ENCODE measurements at places on chromosomes 16 and 17.

DNA sequence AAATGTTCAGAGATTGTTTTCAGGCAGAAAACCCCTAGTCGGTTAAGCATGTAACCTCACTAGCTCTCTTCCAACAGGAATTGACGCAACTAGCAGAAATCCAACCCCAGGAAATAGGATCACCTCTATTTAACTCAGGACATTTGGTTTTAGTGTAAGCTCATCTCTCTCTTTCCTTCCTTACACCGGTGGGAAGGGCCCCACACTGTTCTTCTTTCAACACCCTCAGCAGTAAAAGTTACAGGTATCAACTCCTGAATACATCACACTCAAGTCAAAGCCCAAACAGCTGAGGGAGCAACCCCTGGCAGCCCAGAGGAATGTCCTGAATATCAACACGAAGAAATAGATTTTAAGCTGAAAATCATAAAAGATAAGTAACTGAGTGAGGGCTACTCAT lies 191.2 kb upstream of the KIF2B start:
- no peak for DNase-seq

DNA sequence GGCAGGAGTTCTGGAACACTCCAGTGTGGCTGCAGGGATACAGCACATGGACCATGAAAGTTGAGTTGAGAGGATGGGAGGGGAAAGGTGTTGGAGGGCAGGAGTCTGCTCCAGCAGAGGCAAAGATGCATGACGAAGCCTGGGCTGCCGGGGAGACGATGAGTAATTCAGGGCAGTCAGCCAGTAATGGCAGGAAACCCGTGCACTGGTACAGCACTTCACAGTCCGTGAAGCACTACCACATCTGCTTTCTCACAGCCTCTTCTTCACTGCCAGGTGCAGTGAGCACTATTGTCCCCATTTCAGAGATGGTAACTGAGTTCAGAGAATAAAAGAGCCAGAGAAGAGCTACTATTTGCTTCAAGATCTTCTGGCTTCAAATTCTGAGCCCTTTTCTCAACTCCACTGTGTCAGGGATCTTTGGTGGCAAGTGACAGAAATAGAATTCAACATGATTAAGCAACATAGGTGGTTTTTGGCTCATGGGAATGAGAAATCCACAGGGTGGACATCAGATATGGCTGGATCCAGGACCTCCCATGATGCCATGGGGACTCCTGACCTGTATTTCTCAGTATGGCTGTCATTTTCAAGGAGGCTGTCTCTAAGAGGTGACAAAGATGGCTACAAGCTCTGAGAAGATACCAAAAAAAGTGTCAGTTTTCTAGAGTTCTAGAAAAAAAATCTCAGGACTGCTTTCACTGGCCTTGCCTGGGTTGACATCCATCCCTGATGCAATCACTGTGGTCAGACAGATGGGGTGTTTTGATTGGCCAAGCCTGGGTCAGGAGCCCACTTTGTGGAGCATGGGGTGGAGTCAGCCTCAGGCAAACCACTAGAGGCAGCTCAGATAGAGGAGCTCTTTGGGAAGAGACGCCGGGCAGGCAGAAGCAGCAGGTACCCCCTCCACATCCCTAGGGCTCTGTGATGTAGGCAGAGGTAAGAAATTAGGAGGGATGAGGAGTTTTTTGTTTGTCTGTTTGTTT lies 24.7 kb downstream of the IL21R start:
- peak; percentile 33 for DNase-seq

DNA sequence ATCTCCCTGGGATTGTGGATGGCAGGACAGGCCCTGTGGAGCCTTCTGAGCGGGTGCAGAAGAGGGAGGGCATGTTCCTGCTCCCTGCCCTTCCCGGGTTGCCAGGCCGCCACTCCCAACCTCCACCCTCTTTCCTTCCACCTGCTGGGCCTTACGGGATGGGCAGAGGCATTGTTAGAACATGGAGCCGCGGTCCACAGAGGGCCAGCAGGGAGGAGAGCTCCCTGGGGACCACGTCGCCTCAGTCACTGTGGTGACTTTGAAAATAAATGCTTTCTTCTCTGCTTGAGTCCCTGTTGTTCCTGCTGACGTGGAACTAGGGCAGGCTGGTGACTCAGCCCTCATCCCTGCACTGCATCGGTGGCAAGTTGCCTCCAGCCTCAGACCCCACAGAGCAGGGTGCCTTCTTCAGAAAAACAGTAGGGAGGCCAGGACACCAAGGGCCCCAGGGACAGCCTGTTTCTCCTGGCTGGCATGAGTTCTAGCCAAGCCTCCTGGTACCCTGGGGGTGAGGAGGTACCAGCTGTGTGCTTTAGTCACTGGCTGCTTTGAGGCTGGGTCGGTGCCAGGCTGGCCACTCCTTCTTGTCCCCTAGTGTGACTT lies 224.9 kb downstream of the SEC14L1 start:
- peak; percentile 88 for DNase-seq

DNA sequence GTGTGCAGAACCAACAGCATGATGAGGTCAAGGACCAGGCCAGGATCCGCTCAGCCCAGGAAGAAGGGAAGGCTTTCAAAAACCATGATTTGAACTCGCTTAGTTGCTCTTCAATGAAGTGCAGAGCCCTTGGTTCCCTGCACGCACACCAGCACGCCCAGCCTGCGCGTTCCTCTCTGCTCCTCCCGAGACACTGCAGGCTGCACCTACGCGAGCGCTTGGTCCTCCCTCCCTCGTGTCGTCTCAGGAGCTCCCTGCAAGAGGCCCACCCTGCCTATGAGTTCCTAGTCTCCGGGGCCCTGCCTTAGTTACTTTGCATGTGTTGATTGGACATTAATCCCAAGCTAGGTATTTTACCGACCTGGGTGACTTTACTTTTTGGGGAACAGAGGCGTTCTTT lies 132.9 kb upstream of the TNRC6C start:
- no peak for DNase-seq

DNA sequence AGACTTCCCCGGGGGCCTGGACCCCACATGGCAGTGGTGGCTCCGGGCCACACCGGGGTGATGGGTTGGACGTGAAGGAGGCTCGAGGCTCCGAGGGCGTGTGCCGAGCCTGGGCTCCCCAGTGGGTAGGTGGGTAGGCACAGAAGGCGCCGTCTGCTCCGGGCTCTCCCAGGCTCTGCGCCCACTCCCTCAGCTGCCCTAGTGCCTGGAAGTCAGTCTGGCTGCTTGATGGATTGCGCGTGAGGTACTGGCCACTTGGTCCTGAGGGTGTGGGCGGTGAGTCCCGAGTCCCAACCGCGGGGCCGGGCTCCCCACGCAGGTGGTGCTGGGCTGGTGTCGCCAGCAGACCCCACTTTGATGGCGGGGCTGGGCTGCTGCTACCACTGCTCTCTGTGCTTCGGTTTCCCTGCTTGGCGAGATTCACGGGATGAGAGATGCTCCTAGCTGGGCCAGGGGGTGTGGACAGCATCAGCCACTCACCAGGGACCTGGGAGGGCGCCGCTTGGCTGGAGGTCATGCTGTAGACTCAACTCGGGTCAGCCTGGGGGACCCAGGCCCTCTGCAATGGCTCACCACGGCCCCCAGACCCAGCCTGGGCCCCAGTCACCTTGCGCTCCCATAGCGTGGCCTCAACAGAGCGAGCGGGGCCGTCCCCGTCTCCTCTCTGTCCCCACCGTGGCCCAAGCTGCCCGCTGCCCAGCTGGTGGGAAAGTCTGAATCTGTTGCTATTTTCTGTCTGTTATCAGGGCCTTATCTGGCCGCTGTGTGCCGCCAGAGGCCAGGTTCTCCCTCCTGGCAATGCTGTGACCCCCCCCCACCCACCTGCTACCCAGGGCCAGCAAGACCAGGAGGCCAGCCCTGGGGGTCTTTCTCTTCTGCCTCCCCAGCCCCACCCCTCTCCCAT lies 26.1 kb downstream of the ZFPM1 start:
- no peak for DNase-seq

GRCh38 chr17:78492116-78492799 lies 84.9 kb downstream of the DNAH17 start:
- no peak for DNase-seq

- peak; percentile 69 for DNase-seq
Observed at GRCh38 chr17:83203073-83203471, 123.7 kb downstream of the METRNL start.

DNA sequence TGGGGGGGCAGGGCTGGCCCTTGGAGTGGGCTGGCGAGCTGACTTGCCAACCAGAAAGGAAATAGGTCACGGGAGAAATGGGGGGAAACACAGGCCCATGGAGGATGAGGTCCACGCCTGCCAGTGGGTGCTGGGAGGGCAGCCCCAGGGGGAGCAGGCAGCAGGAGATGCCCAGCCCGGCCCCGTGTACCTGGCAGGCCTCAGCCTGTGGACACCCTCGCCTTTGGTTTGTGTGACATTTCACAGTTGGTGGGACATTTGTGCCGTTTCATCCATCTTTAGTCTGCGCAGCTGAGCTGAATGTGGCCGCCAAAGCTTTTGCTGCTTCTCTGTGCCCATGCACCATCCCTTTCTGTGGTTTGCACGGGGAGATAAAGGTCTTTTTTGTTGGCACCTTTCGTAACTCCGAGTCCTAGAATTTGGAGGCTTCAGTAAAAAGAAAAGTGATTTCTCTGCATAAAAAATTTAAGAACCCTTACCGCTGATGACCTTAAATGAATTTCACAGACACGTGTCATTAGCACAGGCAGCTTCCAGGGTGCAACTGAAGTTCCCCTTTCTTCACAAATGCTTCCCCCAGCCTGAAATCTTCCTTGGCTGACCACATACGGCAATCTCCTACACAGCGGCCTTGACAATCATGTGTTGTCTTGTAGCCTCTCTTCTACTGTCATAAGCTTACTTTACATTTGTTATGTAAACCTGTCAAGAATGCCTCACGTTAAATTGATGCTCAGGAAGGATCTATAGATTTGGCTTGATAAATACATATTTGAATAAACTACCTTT lies 193.6 kb downstream of the RPTOR start:
- no peak for DNase-seq

DNA sequence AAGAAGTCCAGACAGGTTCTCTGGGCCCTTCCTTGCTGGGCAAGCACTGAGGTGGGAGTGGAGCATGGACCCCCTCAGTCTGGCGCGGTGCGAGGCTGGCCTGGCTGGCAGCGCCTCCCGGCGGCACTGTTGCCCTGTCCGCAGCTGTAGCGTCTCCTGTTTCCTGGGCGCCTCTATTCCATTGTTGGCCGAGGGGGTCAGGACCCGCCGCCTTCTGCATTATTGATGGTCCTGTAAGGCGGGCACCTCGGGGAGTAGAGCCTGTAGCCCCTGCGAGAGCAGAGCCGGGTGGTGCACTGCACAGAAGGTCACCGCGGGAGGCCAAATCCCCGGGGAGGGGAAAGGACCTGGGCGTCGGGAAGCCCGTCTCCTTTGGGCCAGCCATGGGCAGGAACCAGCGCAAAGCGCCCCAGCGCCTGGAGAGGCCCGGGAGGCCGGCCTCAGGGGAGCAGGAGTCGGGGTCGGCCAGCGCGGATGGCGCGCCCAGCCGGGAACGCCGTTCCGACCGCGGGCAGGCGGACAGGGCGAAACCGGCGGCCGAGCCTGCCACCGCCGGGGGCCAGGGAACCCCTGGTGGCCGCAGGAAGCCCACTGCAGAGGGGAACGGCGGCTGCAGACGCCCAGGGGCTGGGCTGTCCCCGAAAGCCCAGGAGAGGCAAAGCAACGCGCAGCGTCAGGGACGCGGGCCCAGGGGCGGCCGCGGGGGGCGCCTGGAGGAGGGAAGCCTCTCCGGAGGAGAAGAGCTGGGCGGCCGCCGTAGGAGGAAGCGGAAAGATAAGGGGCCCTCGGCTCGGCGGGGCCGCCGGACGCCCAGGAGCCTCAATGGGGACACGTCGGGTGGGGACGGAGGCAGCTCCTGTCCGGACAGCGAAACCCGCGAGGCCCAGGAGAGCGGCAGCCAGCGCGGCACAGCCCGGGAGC lies at the start of gene MYO15B:
Gene MYO15B (plus strand): TSS at position 126 of the 921 bp plus-strand sequence. CDS start 258 bp downstream, at position 384.
- no peak for DNase-seq

DNA sequence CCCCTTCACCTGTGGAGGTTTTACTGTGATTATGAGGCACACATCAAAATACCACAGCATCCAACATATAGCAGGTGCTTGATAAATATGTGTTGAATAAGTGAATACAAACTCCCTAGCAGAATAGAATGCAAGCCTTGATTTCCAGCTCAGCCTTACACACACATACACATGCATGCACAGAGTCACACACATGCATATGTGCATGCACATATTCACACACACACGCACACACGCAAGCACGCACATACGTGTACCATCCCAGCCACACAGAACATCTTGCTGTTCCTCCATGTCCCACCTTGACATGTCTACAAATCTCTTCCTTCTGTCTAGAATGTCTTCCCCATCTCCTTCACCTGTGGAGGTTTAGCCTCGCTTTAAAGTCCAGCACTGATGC lies 160.1 kb downstream of the GRIN2A start:
- no peak for DNase-seq

DNA sequence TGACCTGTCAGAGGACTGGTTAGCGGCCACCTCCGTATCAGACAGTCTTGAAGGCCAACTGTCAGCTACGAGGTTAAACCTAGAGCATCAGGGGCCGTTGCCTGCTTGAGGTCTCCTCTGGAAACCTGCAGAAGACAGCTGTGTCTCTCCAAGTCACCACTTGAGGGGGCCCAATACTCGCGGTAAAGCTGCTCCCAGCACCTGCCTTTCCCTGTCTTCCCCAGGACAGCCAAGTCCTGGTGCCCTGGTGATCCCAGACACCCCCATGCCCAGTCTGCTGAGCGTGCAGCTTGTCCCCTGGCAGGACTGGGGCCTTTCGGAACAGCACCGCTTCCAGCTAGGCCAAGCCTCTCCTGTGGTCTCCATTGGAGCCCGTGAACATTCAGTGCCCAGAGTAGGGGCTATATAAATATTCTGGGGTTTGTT lies 80.1 kb downstream of the DNAH17 start:
- DNase-seq: peak; percentile 81

- no peak for DNase-seq
Observed at GRCh38 chr17:50872710-50873424, 6.7 kb upstream of the TOB1 start.

DNA sequence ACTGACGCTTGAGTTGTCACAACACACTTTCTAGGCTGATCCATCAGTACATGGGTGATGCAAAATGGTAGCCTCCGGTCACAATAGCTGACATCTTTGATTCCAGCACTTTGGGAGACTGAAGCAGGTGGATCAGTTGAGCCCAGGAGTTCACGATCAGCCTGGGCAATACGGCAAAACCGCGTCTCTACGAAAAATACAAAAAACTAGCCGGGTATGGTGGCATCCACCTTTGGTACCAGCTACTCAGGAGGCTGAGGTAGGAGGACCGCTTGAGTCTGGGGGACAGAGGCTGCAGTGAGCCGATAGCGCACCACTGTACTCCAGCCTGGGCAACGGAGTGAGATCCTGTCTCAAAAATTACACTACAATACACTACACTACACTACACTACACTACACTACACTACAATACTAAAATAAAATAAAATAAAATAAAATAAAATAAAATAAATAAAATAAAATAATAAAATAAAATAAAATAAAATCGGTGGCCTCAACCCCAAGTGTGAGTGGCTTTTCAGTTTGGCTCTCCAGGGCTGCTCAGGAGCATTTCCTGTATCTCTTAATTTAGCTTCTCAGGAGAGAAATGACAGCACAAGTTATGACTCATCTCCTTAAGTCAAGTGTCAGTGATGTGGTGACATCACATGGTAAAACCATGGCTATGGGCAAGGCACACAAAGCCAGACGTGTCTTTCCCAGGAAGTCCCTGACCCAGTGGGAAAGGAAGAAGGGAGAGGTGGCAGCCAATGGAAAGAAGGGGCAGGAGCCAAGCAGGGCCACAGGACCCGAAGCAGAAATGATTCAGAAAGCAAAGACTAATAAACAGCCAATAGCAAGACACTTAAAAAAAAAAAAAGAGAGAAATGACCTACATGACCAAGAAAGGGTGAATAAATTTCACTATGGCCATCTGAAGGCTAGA lies 75.3 kb upstream of the TBC1D3K start:
- DNase-seq: peak; percentile 82
